ENCODE measurements at places on chromosomes 7 and 10.

DNA sequence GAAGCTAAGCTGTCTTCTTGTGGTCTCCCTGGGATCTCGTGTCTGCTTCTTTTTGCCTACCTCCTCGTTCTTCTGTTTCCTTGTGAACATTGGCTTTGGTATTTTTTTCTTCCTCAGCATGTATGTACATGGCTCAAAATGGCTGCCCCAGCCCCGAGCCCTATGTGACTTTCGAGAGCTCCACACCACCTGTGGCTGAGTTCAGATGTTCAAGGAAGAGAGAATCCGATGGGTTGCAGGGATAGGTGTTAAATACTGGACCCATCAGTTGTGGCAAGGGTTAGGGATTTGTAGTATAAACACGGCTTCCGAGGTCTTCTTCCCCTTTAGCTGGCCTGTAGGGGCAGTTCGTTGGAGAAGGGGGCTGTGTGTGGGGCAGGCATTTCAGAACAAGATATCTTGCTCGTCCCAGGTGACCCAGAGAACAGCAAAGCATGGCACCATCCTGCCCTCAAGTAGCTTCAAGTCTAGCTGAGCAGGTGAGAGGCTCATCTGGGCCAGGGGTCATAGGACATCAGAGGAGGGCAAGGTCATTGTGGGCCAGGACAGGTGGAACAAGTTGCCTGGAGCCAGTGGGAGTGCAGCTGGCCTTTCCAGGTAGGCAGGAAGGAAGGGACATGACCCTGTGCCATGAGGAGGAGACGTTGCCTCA, 57.2 kb upstream of the COMTD1 start:
- no peak for DNase-seq

- no peak for DNase-seq
Measured at GRCh38 chr10:58358314-58358933, 23.6 kb downstream of the UBE2D1 start.

GRCh38 chr10:8778713-8779112, 724.2 kb downstream of the GATA3 start:
- peak; percentile 4 for DNase-seq

- DNase-seq: peak; percentile 1
Measured at GRCh38 chr10:46526682-46527038, 29.8 kb downstream of the GPRIN2 start.

- DNase-seq: no peak
Measured at GRCh38 chr10:77348751-77349150, 288.9 kb downstream of the KCNMA1 start.

GRCh38 chr10:129953119-129954051, 10.7 kb downstream of the EBF3 start:
- DNase-seq: no peak

DNA sequence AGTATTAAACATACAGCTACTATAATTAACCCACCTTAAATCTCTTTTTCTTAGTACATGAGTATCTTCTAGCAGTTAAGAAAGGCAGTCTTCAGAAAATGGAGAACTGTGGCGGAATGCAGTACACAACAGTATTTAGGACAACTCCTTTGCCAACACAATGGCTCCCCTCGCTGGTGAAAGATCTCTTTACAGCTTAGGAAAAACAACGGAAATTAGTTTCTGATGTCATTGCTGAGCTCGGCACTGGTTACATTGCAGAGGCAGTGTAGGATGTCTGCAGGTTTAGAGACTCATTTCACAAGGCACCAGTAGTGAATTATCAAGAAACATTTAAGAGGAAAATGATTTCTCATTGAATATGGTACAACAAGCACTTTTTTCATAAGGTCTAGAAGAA, 43.4 kb downstream of the GLRX3 start:
- DNase-seq: peak; percentile 41

- DNase-seq: no peak
Measured at GRCh38 chr10:103397191-103397825, 882 bp downstream of the PDCD11 start.

DNA sequence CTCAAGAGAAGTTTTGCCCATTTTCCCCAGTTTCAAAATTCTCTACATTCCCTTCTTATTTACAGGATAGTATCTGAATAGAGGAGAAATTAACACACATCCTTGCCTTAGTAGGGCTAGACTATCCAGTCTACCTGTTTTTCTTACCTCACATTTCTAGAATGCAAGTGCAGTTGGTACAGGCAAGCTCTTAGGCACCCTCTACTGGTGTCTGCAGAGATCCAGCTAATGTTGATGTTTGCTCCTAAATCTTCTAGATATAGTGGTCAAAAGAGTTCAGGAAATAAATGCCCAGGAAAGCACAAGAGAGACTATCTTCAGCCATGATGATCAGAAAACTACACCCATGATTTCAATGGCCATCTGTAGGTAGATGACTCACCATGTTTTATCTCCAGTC, 205.3 kb downstream of the HTR7 start:
- DNase-seq: no peak

DNA sequence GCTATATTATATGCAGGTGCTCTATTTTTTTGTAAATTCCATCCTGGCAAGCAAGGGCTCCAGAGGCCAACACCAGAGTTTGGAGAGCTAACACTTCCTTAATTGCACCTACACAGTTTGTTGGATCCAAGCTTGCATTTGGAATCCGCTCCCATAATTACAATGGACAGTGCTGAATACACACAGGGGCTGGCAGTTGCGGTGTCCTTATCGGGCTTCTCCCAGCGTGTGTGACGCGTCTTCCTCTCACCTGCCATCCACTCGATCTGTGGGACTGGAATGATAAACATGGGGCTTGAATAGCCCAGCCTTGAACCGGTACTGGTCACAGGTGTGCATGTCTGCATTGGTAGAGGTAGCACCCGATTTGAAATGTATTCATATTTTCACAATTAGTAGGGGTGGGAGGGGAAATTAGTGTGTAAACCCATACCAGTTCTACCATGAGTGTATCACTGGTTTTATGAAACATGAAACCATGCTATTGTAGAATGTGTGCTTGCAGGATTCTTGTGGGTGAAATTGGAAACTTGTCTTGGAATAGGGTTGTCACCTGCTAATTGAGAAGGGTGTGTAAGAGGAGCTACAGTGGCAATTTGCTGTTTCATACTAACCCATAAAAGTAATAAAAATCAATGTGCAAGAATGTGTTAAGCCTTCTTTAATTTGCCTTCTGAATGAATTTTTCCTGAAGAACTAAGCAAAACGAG, 316.5 kb downstream of the WDR11 start:
- DNase-seq: no peak

- no peak for DNase-seq
Measured at GRCh38 chr7:17535776-17536175, 237.3 kb downstream of the AHR start.

GRCh38 chr10:115660391-115660790, 567.2 kb downstream of the ATRNL1 start:
- no peak for DNase-seq

DNA sequence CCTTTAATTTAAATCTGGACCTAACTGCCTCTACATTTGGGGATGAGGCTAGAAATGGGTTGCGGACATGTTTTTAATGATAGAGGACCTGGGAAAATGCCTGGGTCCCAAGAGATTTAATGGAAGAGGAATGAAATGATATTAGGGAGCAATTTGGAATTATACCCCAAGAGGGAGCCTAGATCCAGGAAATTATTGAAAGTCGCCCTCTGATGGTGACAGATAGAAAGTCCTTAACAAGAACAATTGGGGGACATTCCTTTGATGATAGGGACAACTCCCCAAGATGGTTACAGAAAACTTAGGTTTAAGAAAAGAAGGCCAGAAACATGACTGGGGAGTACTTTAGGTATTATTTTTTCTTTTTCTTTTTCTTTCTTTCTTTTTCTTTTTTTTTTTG, 9.5 kb upstream of the TSGA13 start:
- DNase-seq: no peak

- DNase-seq: no peak
Measured at GRCh38 chr10:51743146-51743545, 43.8 kb upstream of the CSTF2T start.

DNA sequence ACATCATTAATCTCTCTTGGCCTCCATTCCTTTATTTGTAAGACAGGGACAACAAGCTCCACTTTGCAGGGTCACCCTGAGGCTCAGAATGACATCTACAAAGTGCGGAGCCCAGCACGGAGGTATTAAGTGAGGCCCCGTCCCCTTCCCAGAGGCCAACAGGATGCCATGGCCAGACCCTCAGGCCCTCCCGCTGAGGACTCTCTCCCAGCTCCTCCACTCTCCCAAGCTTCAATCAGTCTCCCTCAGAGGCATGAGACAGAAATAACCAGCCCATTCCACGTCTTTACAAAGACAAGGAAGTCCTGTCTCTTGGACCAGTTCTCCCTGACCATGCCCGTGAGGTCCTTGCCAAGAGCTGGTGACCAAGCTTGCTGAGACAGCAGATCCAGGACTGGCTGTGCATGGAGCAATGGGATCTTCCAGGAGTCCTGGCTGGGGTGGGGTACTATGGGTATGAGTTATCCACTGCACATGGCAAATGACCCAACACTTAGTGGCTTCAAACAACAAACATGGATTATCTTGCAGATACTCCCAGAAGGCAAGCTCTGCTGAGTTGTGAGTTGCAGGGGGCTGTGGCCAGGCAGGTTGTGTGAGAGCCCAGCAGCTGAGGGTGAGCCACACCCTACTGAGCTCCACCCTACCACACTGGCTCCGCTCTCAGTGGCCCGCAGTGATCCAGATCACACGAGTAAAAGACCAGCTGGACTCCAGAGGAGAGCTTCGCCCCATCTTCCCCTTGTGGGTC, 4.3 kb upstream of the PPIF start:
- no peak for DNase-seq

DNA sequence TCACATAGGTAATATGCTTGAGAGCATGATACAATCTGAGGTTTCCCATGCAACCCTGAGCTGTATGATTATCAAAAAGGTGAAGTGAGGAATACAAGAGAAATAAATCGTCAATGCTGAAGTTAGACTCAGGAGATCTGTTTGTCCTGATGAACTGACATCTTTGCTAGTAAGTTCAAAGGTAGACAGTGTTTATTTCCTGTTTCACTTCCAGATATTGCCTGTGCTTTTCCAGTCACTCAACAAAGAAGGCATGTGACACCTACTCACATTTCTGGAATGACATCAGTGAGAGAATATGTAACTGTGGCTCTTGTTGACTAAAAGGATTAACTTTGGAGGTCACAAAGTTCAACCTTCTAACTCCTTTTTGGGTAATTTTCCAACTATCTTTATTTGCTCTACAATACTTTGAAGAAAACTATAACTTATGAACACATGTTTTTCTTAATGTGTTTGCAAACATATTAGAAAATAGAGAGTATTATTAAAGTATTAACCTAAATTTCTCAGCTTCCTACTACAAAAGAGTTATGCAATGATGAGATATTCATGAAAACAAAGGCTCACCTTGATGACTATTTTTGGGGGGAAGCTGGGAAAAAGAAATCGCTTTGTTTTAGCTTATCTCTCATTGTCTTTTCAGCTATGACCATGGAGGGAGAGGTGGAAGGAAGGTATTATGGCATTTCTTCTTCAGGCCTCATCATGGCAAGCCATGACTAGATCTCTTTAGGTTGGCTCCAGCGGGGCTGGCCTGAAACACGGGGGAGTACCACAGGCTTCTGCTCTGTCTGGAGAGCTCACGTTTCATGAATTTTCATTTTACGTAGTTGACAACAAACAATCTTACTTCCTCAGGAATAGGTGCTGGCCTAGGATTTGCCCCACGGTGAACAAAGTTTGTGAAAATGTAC, 214.7 kb upstream of the SLC26A5 start:
- no peak for DNase-seq

- no peak for DNase-seq
Measured at GRCh38 chr7:36762394-36762793, 38.1 kb upstream of the AOAH start.

DNA sequence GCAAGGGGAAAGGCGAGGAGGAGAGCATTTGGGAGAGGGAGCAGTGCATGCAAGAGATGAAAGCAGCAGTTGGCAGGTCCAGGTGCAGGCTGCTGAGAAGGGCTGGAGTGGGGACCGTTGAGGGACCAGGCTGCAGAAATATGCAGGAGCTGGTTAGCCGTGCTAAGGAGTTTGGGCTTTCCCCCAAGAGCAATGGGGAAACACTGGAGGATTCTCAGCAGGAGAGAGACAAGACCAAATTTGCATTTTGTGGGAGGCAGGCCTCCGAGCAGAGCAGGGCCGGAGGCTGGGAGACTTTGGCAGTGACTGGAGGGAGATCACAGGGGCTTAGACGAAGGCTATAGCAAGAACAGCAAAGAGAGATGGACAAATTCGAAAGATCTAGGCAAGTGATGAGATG, 11.8 kb downstream of the BTBD16 start:
- no peak for DNase-seq

- DNase-seq: no peak
Measured at GRCh38 chr7:98465022-98465421, 64.1 kb upstream of the BAIAP2L1 start.

DNA sequence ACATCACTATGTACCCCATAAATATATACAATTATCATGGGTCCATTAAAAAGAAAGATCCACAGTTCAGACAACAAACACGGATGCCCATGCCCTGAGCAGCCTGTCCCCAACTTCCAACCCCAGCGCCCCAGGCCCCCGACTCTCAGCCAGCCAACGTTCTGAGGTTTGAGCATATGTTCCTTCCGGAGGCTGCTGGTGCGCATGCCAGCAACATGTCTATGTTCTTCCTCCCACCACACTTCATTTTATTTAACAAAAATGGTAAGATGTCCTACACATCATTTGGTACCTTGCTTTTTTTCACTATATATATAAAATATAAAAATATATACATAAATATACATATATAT, 250.9 kb downstream of the MAD1L1 start:
- no peak for DNase-seq

DNA sequence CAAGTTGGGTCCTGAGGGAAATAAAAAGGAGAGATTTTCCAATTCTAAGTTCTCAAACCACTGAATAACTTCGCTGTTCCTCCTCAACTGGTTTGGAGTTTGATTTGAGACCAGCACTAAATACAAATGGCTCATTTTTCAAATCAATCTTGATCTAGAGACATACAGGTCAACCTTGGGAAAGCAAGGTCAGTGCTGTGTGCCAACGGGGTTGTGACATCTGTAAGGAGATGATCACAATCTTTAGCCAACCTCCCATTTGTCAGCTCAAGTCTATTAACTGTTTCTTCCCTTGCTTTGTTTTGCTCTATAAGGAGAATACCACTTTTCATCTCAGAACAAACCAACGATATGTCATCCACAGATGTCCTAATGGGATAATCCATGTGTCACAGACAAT, 131.1 kb downstream of the TAX1BP1 start:
- no peak for DNase-seq

- DNase-seq: no peak
Measured at GRCh38 chr7:90483251-90483650, 13.8 kb downstream of the PTTG1IP2 start.

DNA sequence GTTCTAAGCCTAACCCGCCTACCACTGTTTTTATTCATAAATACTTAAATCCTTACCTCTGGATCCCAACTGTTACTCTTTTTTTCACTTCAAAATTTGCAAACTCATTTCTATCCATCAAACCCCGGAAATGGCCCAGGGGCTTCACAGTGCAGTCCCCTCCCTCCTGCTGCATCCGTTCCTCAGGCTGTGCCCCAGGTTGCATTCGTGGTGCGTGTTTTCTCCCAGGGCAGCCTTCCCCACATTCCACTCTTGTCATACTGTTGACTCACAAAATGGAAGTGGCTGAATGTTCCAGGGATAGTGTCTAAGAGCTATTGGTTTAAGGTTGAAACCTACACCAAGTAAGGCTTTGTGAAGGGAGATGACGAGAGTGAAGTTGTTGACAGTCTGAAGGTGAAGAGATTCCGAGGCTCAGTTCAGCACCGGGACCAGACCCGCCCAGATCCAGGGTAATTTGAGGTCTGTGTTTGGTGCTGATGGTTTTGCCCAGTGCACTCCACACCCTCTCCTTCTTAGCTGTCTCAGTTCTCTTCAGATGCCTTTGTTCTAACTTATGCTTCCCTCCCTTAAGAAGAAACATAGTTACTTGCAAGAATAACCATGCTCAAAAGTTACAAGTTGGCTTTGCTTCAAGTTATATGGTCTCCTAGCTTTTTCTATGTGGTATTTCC, 7.7 kb downstream of the INSIG1 start:
- no peak for DNase-seq

All from stimulated activated CD4-positive, alpha-beta T cell treated with anti-CD3 and anti-CD28 coated beads, Interleukin-15, amount 100 ng/mL, for 24 hours (primary cell).